ENCODE measurements at places on chromosomes 2 and 18. TPM values are rescaled to one million over a fixed set of nuclear protein-coding genes. Genes with fewer than 3 reads are reported as not detected.

DNA sequence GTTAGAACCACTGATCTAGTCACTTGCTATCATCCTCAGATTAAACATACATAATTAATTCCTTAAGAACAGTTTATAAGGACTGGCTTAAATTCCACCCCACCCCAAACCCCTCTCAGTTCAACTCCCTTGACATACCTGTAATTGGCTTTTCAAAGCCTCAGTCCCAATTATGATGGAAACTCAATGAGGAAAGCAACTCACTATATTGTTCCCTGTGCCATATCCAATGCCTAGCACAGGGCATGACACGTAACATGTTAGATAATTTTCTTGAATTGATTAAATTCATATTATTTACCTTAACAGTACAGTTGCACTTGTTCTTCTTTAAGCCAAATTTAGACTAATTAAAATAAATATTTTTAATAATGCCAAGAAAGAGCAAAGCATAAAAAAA lies 465.1 kb upstream of the CHAC2 start:
- DNase-seq = no peak

Gene ABCB11
- not detected for total RNA-seq

Gene CYRIA
- total RNA-seq = 3.5 TPM

Gene TUBB8B
- total RNA-seq = not detected

Gene CHAC2
- total RNA-seq = 20.1 TPM
